ENCODE measurements at places on chromosomes 7 and 10. TPM values are rescaled to one million over a fixed set of nuclear protein-coding genes. Genes with fewer than 3 reads are reported as not detected.

DNA sequence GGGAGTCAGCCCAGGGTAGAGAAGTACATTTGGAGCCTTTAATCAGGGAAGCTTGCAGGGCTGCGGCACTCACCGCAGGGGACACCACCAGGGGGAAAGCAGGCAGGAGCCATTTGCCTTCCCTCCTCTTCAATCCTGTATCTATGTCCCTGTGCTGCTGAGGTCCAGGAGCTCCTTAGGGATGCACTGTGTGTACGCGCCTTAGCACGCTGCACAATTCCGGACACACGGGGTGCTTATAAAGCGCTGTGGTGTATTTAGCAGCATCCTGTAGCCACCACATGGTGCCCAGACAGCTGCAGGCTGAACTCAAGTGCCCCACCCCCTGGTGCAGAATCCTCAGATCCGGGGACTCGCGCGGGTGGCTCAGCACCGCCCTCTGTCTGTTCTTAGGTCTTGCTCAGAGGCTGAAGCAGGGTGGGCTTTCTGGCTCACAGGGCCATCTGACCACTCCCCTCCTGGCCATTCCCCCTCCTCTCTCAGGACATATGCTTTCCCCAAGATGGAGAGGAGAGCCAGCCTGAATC is 421.4 kb downstream of the SDK1 start:
- DNase-seq = no peak

Gene DPP6
- 2.4 TPM for total RNA-seq

- no peak for DNase-seq
Observed at GRCh38 chr7:302054-302992, 12.4 kb downstream of the FOXL3 start.

DNA sequence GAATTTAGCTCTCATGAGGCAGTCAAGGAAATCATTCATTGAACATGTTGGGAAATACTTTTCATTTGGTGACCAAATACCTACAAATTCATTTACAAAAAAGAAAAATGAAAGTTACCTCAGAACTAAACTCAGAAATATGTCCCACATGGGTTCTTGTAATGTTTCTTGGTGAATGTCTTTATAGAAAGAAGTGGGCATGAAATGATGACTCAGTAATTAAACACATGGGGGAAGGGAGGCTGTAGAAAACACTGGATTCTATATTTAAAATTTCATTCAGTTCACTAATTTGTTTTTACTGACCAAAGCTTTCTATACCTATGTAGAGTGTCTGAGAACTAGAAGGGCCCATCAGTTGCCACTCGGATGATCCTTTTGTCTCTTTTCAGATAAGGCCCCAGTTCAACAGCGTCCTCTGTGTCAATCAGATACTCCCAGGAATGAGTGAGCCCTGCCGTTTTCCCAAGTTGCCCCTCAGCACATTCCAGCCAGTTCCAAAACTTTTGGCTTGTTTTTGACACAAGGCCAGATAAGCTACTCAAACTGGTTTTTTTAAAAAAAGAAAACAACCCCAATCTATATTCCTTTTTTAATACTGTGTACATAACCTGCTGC is 49.3 kb upstream of the AGBL3 start:
- no peak for DNase-seq

Gene NUPR2
- 0.79 TPM for total RNA-seq

- no peak for DNase-seq
Observed at GRCh38 chr7:29488203-29488970, 75.2 kb upstream of the PRR15 start.

GRCh38 chr7:99997545-99998137 is 17.8 kb upstream of the ZKSCAN1 start:
- no peak for DNase-seq

GRCh38 chr10:133391249-133391635 is 2.7 kb upstream of the MTG1 start:
- DNase-seq = no peak

Gene SLC13A4
- total RNA-seq = not detected

DNA sequence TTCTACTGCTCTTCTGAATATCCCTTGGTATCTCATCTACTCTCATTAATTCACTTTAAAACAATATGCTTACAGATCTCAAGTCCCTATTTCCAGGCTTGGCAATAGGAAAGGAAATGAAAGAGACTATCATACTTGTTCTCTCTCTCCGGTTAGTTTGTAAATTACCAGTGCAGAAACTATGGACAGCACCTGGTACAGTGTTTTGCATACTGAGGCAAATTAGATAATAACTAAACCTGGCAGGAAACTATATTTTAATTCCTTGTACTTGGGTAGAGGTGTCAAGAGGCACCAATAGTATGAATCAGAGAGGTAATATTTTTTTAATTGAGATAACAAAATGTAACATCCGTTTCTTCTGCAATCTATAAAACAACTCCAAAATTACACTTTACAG is 97.7 kb upstream of the TMEM196 start:
- DNase-seq = no peak
